NCI-H345 (cell line): ENCODE measurements at places on chromosomes 6 and 20.

DNA sequence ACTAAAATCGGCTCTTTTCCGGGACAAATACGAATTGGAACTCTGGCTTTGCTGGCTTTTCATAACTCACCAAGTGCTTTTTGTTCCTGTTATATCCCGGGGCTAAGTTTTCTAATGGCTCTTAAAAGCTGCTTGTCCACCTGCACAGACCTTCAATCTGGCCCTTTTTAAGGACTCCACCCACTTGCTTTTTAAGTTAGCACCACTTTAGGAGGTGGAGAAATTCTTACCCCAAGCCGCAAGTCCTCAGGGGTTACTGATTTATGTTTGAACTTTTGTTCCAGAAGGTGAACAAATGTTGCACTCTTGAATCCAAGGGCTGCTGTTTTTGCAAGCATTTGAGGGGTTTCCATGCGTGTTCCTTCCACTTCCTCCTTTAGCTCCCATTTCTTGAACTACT, 37.8 kb downstream of the FAM184A start:
- DNase-seq = no peak

GRCh38 chr6:14930366-14930989, 315.4 kb upstream of the JARID2 start:
- no peak for DNase-seq

DNA sequence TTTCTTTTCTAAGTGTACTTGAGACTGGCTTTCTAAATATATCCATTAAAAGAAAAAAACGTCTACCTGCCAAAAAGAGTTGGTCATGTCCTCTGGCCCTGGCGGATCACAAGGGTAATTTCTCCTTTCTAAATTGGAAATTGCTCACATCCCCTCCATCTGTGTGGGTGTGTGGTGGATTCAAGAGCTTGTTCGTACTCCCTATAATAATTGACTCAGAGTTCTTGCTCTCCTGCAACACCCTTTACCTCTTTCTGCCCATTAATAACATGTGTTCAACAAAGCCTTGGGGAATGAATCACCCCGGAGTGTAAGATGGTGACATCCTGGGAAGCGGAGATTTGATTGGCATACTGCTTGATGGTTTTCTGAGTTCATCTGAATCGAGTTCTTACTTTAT, 263.8 kb downstream of the ALDH8A1 start:
- DNase-seq = no peak

GRCh38 chr20:10219993-10220750, 1.5 kb downstream of the SNAP25 start:
- no peak for DNase-seq

DNA sequence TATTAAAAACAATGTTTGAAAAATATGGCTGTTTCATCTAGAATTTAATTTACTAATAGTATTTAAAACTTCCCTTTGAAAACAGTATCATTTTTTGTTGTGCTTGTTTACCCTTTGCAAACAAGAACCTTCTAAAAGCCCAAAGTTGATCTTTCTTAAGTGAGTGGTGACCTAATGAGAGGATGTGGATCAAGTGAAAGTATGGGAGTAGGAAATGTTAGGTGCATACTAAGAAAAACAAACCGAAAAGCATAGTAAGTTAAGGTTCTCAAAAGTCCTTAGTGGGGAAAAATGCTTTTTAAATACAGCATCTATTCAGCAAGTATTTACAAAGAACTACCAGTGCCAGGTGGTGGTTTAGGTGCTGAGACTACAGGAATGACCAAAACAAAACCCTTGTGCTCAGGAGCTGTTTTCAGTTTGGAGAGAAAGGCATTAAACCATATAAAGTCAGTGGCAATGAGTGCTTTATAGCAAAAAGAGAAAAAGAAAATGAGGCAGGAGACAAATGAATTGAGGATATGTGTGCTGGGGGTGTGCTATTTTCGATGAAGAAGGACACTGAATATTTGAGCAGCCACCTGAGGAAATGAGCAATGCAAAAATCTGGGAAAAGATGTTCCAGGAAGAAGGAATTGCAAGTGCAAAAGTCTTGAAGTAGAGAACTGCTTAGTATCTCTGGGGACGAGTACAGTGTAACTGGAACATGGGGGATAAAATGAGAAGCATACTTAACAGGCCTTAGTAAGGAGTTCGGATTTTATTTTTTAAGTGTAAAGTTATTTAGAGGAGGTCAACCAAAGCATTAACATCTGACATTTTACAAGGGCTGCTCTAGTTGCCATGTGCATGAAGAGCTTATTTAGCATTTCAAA, 24.0 kb downstream of the RNF146 start:
- no peak for DNase-seq

DNA sequence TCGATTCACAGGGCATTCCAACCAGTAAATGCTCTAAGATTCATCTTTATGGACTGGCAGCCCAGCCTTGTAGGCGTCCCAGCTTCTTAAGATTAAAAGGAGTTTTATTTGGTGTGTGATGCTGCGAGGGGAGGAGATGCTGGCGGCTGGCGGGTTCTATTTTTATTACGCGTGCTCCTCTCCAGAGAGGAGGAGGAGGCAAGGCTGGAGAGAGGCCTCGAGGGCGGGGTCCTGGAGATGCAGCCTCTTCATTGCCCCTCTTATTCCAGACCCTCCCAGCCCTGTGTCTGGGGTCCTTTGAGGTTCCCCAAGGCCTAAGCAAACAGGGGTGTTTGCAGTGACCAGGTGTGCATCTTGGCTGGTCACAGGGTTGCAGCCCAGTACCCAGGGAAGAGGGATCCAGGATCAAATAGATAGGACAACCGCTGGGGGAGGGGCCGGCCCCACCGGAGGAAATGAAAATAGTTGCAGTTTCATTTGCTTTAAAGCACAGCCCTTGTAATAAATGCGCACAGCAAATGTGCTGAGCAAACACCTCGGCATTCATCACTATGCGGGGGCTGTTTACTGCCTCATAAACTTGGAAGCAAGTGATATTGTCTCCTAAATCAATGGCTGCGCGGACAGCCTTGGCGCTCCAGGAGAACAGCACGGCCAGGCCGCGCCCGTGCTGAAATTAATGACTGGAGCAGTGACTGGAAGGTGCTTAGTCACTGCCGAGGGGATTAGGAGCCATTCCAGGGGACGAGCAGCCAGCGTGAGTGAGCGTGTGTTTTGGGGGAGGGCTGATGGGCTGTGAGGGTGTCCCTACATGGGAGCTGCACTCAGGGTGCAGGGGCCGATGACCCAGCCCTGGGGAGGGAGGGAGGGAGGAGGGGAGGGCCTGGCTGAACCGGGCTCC, 83.0 kb downstream of the TMEM242 start:
- peak; percentile 42 for DNase-seq

GRCh38 chr6:78598966-78599365, 268.4 kb upstream of the IRAK1BP1 start:
- DNase-seq = no peak

DNA sequence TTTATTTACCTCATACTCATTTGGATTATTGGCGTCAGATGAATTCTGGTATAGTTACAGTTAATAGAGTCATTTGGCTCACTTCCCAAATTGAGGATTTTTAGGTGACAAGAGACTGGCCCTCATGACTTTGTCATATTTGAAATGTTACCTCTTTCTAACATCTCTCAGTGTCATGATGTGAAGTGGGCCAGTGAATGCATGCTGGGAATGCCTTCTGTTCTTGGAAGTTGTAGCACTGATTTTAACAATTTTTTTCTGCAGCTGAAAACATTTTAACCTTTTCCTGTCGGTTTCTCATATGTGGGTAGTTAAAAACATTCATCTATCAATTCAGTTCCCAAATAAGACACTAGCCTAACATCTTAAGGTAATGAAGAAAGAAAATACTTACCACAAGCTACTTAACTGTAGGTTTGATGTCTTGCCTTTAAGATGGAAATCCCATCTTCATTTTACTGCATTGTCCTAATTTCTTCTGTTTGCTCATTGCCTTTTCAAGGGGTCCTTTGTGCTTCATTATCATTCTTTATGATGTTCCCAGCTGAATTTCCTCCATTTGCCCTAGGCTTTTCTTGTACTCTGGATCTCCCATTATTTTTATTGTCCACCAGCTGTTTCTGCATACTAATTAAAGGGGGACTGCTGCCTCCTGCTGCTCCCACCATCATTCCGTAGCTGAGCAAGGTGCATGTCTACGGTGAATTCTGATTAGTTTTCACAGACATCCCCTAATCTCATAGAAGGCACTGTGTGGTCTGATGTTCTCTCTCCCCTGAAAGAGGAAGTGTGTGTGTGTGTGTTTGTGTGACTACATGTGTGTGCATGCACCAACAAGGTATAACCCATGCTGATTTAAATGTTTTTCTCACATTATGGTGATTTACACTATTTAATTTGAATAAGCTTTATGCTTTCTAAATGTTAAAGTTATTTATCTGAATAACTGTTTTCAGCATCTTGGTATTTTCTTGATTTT, 109.5 kb downstream of the B3GAT2 start:
- DNase-seq = no peak

- DNase-seq = no peak
These were observed 89.0 kb downstream of the CDS2 start for GRCh38 chr20:5215672-5216304.

DNA sequence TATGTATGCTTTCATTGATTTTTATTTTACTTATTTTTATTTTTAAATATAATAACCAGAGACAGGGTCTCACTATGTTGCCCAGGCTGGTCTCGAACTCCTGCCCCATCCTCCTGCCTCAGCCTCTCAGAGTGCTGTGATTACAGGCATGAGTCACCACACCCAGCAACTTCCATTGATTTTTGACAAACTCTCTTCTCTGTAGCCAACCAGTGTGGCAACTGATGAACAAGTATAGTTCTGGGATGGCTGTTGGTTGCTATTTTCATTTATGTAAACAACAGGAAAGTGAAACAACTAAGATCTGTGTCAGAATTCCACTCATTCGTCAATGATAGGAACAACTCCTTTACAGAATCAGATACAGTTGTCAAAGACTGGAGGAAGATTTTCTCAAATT, 356.7 kb upstream of the JARID2 start:
- no peak for DNase-seq

- no peak for DNase-seq
These were observed 23.2 kb downstream of the UBE2V1 start for GRCh38 chr20:50089787-50090177.

DNA sequence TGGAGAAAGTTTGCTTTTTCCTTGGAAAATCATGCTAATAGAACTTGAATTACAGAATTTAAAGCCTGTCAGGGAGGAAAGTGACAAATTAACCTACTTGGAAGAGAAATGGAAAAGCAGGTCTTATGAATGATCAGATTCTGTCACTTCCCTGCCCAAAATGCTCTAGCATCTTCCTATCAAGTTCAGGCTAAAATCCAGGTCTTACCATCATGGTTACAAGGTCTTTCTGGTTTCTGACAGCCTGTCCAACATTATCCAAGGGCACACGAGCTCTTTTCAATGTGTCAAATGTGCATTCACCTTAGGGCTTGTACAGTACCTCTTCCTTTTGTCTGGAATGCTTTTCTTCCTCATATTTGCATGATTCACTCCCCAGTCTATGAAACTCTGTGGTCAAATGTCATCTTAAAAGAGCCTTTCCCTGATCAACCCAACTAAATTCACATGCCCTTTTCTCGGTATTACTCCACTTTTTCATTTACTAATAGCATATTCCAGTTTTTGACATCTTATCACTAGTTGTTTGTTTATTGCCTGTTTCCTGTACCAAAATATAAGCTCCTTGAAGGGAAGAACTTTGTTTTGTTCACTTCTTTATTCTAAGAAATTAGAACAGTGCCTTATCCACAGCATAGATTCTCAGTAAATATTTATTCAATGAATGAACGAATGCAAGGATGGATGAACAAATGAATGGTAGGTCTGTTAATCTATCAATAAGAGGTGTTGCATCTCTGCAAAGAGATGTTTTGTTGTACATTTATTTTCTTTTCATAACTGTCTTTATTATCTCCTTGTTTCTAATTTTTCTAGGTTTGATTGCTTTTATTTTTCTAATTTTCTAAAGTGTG, 139.5 kb downstream of the BCAS1 start:
- DNase-seq = no peak

GRCh38 chr6:36662380-36662779, 16.1 kb upstream of the CDKN1A start:
- DNase-seq = no peak

GRCh38 chr6:96532399-96532798, 10.8 kb downstream of the UFL1 start:
- no peak for DNase-seq

GRCh38 chr20:57161478-57162361, 104.7 kb downstream of the BMP7 start:
- no peak for DNase-seq

GRCh38 chr6:151498327-151498726, 4.5 kb downstream of the CCDC170 start:
- DNase-seq = no peak

GRCh38 chr6:41671376-41671775, 33.1 kb downstream of the MDFI start:
- no peak for DNase-seq

- DNase-seq = no peak
These were observed 2.0 kb downstream of the CST5 start for GRCh38 chr20:23877524-23877923.

DNA sequence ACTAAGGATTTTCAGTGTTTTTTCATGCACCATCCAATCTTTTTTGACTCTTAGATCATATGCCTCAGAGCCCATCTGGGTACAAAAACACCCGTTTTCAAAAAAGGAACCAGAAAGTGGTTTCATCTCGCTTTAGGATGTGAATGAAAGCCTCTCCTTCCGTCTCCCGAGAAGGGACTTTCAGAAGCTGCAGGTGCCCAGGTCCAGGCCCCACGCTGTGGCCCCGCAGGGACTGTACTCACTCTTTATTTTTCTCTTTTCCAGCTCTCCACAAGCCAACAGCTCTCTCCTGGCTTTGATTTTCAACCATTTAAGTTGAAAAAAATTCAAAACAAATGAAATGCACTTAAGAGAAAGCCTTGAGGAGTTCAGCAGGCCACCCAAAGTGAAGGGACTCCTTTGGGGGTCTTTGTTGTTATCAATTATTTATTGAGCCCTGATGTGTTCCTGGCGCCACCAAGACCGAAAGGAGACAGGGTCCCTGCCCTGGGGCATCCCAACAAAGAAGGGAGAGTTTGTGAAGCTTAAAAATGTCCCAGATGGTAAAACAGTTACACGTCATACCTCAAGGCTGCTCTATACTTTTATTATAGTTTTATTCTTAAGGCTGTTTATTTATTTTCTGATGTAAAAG, 467.3 kb downstream of the PREX1 start:
- DNase-seq = no peak

DNA sequence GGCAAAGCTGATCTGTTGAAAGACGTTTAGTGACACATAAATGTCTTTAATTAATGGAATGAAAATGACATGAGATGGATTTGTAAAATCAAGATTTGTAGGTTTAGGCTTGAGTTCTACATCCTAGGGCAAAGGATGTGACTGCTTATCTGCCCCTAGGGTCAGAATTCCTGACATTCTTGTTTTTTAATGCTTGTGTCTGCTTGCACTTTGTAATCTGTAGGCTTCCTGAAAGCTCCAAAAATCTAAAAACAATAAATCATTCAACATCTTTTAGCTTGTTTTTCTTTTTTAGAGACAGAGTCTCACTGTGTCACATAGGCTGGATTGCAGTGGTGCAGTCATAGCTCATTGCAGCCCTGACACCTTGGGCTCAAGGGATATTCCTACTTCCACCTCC, 107.9 kb upstream of the MLIP start:
- DNase-seq = no peak

- DNase-seq = no peak
These were observed 3.6 kb upstream of the PRL start for GRCh38 chr6:22300273-22300998.

- DNase-seq = no peak
These were observed 7.8 kb downstream of the GTPBP2 start for GRCh38 chr6:43621078-43621835.
